ENCODE measurements at places on chromosomes 3 and 15. TPM values are rescaled to one million over a fixed set of nuclear protein-coding genes. Genes with fewer than 3 reads are reported as not detected.

Gene CPNE9
- total RNA-seq: not detected

Gene TCAIM
- total RNA-seq: 30.2 TPM

Gene NANOGP8
- not detected for total RNA-seq

Gene MYZAP
- total RNA-seq: 966 TPM

Gene LSMEM2
- 29.6 TPM for total RNA-seq

Gene SLC9C1
- 1.7 TPM for total RNA-seq

Gene HYAL3
- 1.2 TPM for total RNA-seq

Gene PLSCR2
- total RNA-seq: not detected

Gene TM6SF1
- total RNA-seq: 6.8 TPM

Gene PFN2
- total RNA-seq: 61.3 TPM

Gene DISP2
- total RNA-seq: 5.9 TPM

Gene IL17RC
- total RNA-seq: 33.2 TPM

Gene NR1I2
- 0.11 TPM for total RNA-seq

Gene ARHGEF26
- 0.97 TPM for total RNA-seq

DNA sequence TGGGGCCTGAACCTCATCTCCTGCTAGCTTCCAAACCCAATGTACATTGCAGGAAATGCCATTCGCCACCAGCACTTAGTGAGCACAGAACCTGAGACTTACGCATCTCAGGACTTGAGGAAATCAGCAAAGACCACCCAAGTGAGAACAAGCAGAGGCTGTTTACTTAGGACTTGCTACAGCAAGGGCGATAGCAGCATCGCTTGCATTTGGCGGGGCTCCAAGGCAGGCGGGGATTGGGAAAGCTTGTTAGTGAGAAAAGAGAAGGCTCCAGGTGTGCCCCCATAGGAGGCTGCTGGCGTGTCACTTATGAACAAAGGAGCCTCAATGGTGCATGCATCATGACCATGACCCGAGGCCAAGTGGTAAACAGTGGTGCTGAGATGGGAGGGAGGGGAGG, 19.7 kb downstream of the SLC6A20 start:
- no peak for DNase-seq

GRCh38 chr3:64117483-64117882, 94.2 kb upstream of the PSMD6 start:
- no peak for DNase-seq

DNA sequence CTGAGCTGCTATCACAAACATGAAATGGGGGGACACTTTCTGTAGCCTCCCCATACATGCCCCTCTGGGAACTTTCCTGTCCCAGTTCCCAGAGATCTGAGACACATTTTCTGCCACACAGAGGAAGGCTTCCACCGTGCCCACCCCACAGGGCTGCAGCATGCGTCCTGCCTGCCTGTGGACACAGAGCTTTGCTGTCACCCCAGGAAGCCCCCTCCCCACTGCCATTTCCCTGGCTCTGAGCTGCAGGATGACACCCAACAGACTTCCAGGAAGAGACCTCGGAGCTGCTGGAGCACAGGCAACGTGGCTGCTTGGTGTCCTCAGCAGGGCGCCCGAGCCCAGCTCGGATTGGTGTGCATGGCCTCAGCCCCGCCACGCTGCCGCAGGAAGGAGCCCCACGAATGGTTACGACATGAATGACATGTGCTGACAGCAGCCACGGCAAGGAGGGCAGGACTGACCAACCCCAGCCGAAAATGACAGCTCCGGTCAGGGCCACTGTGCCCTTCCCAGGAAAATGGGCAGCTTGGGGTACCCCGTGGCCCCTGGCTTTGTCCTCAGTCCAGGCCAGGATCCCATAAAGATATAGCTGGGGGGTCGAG, 81.3 kb downstream of the VGLL4 start:
- DNase-seq: peak; percentile 40

GRCh38 chr3:27589795-27590194, 105.6 kb upstream of the SLC4A7 start:
- no peak for DNase-seq

DNA sequence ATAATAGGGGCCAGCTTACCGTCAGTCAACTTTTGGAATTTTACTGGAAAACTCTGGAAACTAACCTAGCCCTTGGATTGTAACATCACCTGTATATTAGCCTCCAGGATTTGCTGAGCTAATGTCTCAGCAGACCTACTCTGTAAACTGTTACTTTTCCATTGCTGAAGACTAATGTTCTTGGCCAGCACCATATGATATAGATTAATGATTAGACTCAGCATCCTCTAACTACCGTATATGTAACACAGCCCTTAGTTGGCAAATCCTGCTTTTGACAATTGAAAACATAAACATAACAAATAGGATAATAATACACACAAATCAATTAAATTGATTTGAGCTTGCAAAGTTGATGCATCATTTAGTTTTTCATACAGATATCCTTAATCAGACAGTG, 26.6 kb upstream of the GBE1 start:
- no peak for DNase-seq

DNA sequence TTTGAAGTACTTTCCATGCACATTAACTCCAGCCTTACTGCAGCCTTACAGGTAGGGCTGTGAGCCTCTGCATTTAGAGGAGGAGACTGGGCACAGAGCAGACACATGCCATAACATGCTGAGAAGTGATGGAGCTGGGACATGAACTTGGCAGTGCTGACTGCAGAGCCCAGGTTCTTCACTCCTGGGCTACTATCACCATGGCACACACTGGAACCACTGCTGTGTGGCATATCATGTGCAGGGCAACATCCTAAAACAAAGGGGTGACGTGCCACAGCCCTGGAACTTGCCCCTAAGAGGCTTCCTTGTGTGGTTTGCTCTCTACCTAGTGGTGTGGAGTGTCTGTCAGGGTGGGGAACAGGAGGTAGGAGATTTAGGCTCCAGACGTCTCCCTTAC, 25.4 kb downstream of the EHD4 start:
- DNase-seq: peak; percentile 64

DNA sequence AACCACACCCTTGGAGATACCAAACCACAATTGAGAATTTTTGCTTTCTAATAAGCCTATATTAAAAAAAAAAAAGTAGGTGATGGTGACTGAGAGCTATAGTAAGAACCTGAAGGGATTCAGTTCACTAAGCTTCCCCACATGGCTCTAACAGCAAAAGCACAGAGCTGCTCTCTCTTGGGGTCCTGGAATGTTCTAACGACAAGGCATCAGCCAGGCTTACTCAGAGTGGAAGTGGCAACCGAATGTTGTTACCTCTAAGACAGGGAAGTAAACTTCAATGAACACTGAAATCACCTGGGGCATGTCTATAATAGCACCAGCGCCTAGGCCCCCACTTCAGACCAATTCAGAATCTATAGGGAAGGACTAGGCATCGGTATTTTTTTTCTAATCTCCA, 397.7 kb downstream of the MAGI1 start:
- DNase-seq: no peak

GRCh38 chr3:8472549-8472948, 29.1 kb upstream of the LMCD1 start:
- DNase-seq: no peak

GRCh38 chr15:91054816-91055215, 32.4 kb upstream of the VPS33B start:
- DNase-seq: no peak

GRCh38 chr3:16831846-16832245, 52.9 kb upstream of the PLCL2 start:
- DNase-seq: no peak

- DNase-seq: no peak
Observed at GRCh38 chr3:38232701-38233100, 32.9 kb upstream of the SLC22A13 start.

DNA sequence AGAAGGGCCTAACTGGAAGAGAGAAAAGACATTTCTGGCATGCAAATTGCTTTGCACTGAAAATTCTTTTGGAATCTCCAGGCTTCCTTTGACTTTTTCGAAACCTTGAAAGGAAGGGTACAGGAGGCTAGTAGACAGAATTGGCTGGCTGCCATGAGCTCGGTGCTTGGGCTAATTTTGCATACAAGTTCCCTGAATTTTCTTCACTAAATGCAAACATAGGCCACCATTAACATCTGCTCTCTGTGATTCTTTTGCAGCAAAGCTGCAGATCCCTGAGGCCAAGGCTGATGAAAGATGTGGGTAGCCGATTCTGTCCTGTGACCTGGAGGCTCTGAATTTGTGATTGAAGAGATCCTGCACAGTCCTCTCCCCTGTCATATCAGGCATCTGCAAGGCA, 247.8 kb upstream of the MCTP2 start:
- peak; percentile 44 for DNase-seq

- no peak for DNase-seq
Observed at GRCh38 chr3:115194476-115194875, 47.4 kb upstream of the ZBTB20 start.

GRCh38 chr15:69451951-69452691, 497 bp upstream of the RPLP1 start:
- peak; percentile 48 for DNase-seq

- DNase-seq: no peak
Observed at GRCh38 chr3:195768831-195769303, 42.9 kb downstream of the MUC4 start.

GRCh38 chr15:58212909-58213526, 74.8 kb downstream of the AQP9 start:
- no peak for DNase-seq

DNA sequence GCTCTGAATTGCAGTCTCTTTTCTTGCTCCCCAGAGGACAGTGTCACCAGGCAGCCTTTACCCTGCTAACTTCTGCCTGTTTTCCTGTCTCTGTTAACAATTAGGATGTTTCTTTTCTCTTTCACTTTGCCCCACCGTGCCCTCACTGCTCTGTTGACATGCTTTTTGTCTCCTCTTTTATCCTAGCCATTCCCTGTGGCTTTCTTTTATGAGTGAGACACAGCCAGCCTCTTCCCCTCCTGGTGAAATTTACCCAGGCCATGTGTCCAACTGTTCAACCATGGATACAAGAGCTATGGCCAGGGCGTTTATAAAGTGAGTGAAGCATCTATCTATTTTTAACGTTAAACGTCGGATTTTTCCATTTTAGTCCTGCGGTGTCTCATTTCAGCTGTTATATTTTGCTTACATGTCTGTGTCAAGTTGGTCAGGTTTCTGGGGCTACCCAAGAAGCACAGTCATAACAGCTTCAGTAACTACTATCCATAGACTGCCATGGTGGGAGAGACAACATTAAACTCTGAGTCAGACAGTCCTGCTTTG, 443.2 kb upstream of the AZI2 start:
- DNase-seq: no peak
